ENCODE measurements at places on chromosomes 3 and 15.

DNA sequence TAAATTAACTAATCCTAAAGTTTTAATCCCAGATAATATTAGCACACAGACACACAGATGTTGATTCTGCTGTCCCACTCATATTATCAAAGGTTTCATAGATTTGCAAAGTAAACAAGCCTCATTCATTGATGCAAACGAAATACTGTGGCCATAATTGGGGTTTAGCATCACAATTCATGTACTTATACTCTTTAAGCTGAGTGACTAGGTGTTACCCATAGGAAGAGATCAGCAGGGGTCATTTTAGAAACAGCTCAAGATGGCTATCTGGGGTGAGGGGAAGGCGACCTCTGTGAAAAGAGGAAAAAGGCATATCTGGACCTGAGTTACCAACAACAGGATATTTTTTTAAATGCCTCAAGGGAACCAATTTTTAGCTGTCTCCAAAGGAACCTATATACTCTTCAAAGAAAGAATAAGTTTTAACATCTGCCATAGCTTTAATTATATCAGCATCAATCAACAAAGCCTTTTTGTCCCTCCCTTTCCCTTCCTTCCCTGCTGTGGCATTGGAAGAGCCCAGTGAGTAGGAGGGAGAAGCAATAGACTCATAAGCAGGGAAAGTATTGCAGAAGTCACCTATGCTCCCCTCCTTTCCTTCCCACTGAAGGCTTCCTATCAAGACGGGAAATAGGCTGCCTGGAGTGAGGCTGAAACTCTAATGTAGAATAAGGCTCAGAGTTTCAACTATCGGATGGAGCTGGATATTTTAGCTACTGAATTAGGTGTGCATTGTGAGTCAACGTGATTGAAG, 553.4 kb downstream of the ZIC1 start:
- no peak for DNase-seq

DNA sequence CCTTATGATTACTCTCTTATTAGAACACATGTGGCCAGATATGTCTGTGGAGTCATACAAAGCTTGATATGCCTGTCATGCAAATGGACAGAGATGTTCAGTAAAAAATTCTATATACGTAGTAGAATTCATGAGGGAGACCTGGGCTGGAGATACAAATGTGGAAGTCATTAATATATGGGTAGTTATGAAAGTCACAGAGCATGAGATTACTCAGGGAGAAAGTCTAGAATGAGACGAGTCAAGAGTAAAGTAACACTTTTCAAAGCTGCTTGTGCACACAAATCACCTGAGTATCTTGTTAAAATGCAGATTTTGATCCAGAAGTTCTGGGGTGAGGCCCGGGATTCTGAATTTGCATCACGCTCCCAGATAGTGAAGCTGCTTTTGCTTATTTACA, 28.4 kb downstream of the OXSM start:
- DNase-seq = no peak

DNA sequence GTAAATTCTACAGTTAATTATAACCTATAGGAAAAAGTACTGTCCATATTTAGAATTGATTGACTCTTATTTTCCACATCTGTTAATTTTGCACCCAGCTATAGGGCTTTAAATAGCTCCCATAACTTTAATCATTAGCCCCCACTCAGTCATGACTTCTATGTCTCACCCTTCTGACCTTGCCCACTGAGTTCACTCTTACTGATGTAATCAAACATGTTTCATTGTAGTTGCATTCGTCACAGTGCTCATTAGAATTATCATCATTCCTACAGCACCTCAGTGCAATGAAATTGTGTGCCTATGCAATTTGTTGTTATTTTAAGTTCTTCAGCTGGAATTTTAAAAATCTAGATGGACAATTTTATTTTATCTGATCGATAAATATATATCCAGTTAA, 151.4 kb downstream of the TIGIT start:
- no peak for DNase-seq

DNA sequence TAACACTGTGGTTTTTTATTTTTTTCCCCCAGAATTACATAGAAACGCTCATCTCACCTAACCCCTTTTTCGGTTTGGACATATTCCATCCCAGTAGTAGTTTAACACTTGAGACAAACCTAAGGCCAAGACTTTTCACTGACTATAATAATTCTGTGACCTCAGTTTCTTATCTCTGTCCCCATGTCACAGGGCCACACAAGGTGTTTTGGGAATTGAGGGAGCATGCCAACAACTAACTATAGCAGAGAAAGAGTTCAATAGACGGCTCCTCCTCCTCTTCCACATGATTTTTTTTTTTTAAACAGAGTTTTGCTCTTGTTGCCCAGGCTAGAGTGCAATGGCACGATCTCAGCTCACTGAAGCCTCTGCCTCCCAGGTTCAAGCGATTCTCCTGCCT, 27.4 kb upstream of the GHSR start:
- DNase-seq = no peak

DNA sequence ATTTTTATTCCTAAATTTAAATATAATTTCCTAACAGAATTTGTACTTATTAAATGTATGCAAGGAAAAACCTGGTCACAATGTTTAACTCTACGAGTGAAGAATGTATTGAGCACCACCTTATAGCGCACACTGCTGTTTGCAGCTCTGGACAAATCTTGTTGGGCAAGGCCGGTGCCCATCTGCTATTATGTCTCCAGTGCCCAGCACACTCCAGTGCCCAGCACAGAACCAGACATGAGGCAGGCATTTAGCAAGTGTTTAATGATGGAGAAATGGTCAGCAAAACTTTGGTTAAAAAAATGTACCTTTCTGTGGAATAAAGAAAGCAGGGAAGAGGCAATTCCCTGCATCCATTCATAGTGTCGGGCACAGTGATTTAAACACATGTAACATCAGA, 254.7 kb upstream of the TRIM42 start:
- DNase-seq = no peak

DNA sequence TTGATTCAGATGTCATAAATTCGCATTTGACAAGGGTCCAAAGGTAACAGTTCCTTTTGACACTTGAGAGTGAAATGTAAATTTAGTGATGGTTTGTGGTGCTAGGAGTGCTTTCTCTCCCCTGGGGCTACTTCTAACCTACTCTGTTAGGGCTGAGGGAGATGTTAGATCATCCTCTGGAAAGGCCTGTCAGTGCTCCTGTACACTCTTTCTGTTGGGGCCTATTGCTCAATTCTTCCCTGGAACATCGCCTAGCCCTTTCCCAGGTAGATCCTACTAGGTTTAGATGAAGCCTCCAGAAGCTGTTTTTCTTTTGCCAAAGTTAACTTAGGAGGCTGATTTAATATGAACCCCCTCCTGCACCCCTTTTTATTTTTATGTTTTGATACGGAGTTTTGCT, 1.4 kb downstream of the PCCB start:
- no peak for DNase-seq

DNA sequence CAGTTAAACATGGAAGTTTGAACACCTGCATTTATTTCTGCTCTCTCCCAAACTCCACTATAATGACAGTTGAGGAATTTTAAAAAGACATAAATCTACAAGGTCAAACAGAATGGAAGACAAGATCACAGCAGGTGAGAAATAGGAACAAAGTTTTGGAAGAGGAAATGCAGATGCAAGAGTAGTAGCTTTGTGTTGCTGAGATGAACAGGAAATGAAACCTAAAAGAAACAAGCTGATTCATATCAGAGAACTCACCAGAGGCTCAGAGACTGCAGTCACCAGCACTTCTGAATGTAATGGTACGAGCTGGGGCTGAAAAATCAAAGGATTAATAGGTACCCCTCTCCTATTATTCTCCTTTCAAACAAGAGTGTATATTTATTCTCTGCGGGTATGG, 459.9 kb downstream of the RAP2B start:
- no peak for DNase-seq

- no peak for DNase-seq
Observed at GRCh38 chr3:4841776-4842440, 137.3 kb upstream of the BHLHE40 start.

DNA sequence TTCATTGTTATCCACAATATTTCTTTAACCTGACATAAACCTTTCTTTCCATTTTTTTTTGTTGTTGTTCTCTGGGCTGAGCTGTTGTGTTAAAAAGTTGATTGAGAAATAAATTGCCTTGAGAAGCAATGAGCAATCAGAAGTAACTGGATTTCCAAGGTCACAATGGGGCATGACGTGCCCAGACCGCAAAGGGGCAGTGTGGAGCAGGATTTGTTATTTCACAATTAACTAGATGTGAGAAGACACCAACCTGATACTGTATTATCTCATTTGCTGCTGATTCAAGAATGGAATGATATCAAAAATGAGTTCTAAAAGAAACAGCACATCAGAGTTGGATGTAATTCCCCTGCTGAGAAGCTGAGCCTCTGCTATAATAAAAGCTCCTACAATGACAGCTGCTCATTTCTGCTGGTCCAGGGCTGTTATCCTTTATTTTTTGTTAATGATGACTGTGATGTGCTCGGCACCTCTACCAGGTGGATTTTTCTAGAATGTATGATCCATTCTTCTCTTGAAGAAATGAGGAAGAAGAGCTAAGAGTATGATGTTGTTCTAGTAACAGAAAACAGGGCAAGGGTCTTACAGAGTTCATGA, 28.1 kb downstream of the CPNE4 start:
- no peak for DNase-seq

GRCh38 chr3:104746056-104746455, 620.7 kb upstream of the ALCAM start:
- no peak for DNase-seq

DNA sequence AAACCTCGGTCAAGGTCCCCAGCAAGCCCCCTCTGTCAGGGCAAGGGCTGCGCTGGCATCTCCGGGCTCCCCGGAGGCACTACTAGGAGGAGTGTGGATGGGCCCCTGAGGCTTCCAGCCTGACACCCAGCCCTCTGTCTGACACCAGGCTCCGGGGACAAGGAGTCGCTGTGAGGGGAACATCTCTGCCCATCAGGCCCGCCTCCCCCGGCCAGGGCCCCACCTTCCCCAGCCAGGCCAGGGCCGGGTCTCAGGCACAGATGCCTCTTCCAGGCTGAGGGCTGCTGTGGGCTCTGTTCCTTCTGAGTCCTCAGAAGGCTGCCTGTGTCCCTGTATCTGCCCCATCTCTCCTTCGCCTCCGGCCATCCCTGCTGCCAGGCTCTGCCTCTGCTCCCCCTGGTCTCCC, 15.8 kb downstream of the CSPG4 start:
- no peak for DNase-seq

DNA sequence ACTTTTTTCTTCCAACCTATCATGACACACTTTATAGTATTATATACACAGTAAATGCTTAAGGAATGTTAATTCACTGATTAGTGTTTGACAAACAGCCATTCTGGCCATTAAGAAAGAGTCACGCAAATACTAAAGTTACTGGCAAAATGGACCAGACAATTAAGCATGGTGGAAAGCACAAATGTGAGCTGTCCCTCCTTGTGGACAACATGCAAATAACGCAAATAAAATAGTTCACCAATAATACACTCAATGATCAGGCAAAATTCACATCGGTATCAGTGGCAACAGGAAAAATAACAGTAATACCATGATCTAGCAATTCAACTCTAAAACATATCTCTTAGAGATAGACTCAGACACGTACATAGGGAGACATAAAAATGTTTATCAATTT, 71.7 kb downstream of the NEDD4 start:
- no peak for DNase-seq

DNA sequence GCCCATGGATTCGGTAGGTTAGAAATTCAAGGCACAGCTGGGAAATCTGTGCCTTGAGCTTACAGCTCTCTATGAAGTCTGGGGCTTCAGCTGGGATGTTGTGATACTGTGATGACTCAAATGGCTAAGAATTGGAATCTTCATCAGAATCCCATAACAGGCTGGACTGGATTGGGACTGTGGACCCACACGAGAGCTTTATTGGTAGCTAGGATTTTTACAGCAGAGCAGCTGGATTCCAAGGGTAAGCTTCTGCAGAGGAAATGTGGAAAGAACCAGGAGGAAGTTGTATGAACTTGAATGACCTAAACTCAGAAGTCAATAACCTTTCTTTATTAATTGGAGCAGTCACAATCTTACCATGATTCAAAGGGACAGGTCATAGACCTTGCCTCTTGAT, 1187.1 kb downstream of the ROBO1 start:
- no peak for DNase-seq

- no peak for DNase-seq
Observed at GRCh38 chr15:63045879-63046278, 3.3 kb downstream of the TPM1 start.

DNA sequence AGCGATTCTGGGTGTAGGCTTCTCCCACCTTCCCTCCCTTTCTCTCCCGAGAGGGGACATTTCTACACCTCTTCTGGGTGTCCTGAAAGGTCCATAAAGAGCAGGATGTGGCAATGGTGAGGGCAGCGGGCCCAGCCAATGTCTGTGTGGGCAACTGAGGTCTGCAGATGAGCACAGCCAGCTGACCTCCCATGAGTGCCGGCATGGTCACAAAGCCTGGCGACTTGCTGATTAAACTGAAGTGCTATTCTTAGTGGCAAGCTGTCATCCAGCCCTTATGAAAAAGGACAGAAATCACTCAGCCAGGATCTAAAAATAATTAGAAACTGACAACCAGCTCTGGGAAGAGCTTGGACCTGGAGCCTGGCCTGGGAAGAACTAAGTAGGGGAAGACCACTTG, 124.3 kb upstream of the RGMA start:
- no peak for DNase-seq

DNA sequence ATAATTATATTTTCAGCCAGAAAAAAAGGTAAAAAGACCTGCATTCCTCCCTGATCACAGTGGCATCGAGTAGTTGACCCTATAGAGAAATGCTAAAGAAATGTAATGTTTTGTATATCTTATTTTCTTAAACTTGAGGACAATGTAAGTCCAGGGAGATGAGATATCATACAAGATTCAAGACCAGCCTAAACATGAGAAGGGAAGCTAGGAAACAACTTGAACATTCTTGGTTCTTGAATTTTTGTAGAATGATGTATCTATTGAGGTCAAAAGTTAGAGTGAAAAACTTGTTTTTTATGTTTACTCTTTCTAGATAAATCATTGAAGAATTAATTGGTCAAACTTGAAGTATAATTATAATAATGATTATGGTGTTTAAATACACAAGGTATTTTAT, 497.7 kb upstream of the TBL1XR1 start:
- DNase-seq = no peak

DNA sequence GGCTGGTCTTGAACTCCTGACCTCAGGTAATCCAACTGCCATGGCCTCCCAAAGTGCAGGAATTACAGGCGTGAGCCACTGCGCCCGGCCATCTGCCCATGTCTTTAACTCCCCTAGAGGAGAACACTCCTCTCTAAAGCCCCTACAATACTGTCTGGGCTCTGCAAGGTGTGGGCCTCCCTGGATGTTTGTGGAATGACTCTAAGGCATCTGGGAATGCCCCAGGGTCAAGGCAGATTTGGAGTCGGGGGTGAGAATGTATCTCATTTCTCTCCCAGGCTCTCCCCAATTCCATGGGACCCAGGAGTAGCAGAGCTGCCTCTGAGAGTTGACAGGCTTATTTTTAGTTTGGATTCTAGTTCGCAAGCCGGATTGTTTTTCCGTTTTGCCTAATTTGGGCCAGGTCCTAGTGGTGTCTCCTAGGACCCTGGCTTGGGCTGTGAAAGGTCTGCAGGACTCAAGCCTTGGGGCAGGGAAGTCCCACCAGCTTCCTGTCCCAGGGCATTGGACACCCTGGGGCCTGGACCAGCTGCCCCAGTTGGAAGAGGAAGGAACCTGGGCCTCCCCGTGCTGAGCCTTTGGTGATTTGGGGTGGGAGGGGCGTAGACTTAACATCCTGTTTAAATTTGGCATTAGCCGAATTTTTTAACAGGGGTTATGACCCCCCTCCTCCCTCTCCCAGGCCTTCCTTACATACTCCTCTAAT, 53.5 kb downstream of the MAGEF1 start:
- DNase-seq = no peak

Measured in stimulated activated CD8-positive, alpha-beta memory T cell treated with anti-CD3 and anti-CD28 coated beads, Interleukin-15, amount 100 ng/mL, for 4 hours (primary cell).